ENCODE measurements at places on chromosomes 3 and 15.
A peak's percentile ranks its signal among the peaks of the same experiment; 100 is the strongest.

- no peak for DNase-seq
Observed at GRCh38 chr15:81117581-81117980, 16.5 kb upstream of the CFAP161 start.

DNA sequence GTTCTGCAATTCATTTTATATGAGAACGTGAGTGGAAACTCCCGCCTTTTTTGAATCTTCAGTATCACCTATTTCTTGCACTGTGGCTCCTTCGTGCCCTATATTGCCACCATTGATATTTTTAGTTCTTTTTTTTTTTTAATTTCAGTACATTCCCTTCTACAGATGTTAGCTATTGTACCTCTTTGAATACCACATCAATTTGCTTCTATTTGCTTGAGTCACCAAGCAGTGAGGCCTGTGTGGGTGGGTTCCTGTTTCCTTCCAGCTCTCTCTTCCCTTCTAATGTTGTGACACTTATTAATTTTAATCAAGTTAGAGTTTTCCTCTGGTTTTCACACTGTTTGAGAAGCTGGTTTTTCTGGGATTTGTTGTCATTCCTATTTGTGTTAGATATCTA, 8.7 kb downstream of the HACD2 start:
- no peak for DNase-seq

GRCh38 chr3:170232266-170232665, 10.0 kb downstream of the PRKCI start:
- no peak for DNase-seq

GRCh38 chr3:167684388-167684993, 30.7 kb upstream of the WDR49 start:
- peak; percentile 82 for DNase-seq

GRCh38 chr15:27176785-27177406, 205.9 kb downstream of the GABRG3 start:
- no peak for DNase-seq

DNA sequence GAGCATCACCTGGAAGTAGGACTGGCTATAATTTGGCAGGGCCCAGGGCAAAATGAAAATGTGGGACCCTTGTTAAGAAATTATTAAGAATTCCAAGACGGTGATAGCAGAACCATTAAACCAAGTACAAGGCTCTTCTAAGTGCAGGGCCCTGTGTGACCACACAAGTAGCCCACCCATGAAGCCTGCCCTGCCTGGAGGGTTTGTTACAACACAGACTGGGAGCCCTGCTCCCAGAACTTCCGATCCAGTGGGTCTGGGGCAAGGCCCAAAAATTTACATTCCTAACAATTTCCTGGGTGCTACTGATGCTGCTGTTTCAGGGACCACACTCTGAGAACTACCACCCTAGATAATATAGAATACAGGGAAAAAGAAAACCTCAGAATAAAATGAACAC, 314.6 kb upstream of the WNT5A start:
- DNase-seq: no peak

- DNase-seq: no peak
Observed at GRCh38 chr15:35215093-35215492, 130.0 kb upstream of the NANOGP8 start.

GRCh38 chr3:104596551-104596950, 770.2 kb upstream of the ALCAM start:
- peak; percentile 51 for DNase-seq

DNA sequence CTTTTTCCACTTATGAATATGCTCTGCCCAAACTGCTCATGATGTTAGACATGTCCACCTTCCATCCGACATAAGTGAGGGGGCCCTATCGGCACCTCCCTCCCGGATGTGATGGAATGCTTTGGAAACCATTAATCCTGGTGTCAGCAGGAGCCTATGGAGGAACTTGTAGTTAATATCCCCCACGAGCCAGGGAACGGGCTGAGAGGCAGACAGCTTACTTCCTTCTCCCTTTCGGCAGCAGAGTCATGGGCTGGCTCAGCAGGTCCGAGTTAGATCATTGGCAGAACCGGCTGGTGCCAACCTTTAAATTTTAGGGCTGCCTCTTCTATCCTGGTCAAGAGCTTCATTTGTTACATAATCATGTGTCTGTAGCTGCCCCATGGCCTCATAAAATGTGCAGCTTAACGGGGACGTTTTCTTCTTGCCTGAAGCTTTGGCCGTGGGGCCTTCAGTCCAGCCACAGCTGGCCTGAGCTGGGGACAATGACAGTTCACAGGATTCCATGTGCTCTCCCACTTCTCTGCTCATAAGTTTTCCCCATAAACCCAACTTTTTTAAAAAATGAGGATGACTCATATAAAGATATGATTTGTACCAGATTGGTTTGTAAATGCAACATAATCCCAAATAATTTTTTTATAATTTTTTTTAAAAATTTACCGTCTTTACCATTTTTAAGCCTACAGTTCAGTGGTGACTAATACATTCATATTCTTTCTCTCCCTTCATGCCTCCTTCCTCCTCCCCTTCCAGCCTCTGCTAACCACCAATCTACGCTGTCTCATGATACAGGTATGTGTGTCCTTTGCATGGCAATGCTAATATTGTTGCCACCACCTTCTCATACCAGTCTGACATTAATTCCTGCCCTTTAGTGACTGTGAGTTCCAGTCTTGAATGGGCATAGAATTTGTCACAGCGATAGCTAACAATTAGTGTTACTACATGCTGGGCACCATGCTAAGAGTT, 62.2 kb upstream of the RGMA start:
- DNase-seq: no peak

GRCh38 chr3:177250151-177250550, 52.9 kb upstream of the TBL1XR1 start:
- DNase-seq: no peak

- DNase-seq: no peak
Observed at GRCh38 chr15:98953968-98954367, 53.6 kb downstream of the PGPEP1L start.

GRCh38 chr3:143155756-143156155, 36.2 kb downstream of the CHST2 start:
- no peak for DNase-seq

DNA sequence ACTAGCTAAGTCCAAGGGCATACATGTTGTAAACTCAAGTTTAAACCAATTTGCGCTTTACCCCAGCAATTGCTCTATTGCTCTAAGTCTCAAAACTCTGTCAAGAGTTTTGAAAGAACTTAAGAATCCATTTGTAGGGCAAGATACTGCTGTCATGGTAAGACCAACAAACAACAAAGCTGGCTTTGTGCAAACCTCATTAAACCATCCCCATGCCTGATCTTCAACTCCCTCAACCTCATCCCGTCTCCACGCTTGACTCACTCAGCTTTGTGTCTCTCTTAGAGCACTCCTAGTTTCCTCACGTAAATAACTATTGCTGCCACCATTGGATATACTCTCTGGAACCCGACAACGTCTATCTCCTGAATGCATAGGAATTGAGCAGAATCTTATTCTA, 20.6 kb upstream of the ARHGEF26 start:
- no peak for DNase-seq

GRCh38 chr15:81896356-81896755, 149.5 kb downstream of the MEX3B start:
- DNase-seq: no peak

GRCh38 chr3:13405614-13406013, 14.5 kb downstream of the NUP210 start:
- no peak for DNase-seq

GRCh38 chr15:43939070-43939469, 112.3 kb downstream of the WDR76 start:
- DNase-seq: peak; percentile 64

DNA sequence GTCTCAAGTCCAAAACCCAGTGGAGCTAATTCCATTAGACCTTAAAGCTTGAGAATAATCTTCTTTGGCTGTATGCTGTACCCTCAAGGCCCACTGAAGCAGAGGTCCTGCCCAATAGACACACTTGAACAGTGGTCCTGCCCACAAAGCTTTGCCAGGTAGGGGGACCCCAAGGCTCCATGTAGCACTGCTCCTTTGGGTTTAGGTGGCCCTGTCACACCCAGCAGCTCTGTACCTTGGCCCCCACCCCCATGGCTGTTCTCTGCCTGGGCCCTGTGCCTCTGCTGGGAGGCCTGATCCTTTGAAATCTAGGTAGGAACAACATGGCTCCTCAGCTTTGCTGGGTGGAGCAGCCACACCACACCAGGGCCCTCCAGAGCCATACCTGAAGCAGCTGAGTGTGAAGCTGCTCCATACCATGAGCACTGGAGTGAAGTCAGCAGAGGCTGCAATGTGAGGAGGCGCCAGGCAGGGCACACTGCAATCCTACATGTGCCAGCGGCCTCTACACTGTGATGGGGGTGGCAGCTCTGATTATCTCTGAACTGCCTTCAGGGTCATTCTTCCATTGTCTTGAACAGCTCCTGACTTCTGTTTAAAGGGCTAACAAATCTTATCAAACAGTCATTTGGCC, 188.0 kb upstream of the CCDC54 start:
- no peak for DNase-seq

- no peak for DNase-seq
Observed at GRCh38 chr3:159679900-159680299, 308.7 kb upstream of the IL12A start.

GRCh38 chr15:68379058-68379758, 52.8 kb downstream of the ITGA11 start:
- DNase-seq: no peak

- peak; percentile 38 for DNase-seq
Observed at GRCh38 chr3:123289391-123290106, 87.8 kb downstream of the SEC22A start.

- no peak for DNase-seq
Observed at GRCh38 chr15:63075984-63076713, 33.6 kb downstream of the TPM1 start.

GRCh38 chr15:84863565-84864443, 20.7 kb upstream of the SLC28A1 start:
- DNase-seq: no peak

- no peak for DNase-seq
Observed at GRCh38 chr3:173993299-173993698, 595.8 kb downstream of the NLGN1 start.

DNA sequence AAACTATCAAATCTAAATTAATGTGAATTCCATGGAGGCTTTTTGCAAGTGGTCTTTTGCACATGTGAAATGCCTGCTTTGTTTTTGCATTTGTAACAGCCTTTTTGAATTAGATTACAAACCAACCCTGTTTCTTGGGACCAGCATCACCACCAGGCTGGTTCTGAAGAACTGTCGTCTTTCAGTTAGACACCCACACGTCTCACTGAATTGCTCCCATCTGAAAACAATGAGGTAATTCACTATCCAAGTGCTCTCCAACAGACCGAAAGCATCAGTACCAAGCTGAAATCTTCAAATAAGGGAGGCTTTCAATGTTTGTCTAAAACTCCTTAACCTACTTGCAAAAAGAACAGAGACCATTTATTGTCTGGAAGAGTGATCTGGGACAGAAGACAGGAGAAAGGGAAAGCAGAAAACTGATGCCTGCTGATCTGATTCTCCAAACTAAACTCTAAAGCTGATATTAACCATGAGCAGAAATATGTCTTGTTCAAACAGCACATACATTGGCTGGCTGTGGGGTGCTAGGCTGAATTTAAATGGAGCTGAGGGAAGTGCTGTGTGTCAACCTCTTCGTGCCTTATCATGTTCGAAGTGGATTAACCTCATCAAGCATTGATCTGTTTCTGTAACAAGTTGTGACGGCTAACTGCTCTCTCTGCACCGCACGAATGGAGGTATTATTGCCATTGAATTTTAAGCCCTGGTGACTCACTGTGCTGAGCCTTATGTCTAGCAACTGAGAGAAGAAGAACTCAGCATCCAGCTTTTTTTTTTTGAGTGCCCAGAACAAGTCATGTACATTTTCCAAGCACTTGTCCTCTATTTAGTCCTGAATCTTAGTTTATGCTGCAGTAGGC, 213.7 kb upstream of the P2RY1 start:
- no peak for DNase-seq
